ENCODE measurements at places on chromosomes 3 and 15.

DNA sequence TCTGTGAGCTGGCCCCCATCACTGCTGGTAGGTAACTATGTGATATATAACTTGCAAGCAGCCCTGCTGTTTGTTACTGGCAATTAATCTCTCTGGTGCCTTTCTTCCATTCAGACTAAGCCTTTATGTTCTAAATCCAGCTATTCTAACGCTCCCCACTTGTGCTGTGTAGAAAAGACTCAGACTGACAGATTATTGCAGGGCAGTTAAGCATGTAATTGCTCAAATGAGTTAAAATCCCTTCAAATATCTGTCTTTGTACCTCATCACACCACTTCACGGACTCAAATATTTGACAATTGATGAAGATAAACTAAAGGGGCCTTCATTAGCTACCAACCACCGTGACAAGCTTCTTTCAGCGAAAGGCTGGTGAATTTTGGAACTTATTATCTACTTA is 416.2 kb downstream of the NR2F2 start:
- DNase-seq, result no peak

DNA sequence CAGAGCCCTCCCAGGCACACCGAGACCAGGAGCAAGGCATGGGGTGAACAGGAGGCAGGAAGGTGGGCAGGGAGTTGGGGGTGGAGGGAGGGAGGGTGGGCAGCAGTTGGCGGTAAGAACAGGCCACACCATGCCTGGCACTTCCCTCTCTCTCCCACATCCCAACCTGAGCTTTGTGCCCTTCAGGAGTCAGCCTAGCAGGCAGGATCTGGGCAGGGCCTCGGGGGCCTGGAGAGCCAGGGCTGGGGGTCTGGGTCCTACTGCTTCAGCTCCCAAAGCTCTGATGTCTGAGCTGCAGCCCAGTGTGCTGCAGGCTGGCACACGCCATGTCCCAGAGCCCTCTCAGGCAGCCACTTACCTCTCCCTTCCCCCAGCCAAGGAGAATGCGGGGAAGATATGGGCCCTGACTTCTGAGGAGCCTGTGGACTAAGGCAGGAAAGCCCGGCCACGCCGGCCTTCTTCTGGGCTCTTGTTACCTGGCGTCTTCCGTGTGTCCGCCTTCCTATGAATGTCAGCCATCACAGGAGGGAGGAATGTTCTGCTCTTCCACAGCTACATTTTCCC is 2.9 kb upstream of the MYL3 start:
- DNase-seq, result no peak

- no peak for DNase-seq
These were observed 12.0 kb upstream of the DAPK2 start for GRCh38 chr15:64058279-64058678.

DNA sequence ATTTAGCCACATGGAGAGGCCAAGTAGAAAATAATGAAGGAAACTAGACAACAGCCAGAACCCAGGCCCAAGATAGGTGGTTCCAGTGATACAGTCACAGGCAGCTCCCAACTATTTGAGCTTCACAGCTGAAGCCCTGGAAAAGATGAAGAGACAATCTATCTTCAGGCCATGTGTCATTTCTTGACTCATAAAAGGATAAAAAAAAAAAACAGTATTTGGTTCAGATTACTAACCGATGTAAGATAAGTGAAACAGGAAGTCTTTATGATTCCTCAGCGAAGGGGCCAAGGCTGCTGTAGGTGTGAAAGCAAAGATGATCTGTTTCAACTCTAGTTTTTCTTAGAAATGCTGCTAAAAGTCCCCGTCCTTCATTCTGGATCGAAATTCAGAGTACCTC is 394.6 kb downstream of the ZNF385D start:
- DNase-seq, result no peak

GRCh38 chr3:133890037-133890436 is 5.6 kb downstream of the RAB6B start:
- DNase-seq, result no peak

- no peak for DNase-seq
These were observed 25.5 kb downstream of the SLC35A5 start for GRCh38 chr3:112587336-112587735.

DNA sequence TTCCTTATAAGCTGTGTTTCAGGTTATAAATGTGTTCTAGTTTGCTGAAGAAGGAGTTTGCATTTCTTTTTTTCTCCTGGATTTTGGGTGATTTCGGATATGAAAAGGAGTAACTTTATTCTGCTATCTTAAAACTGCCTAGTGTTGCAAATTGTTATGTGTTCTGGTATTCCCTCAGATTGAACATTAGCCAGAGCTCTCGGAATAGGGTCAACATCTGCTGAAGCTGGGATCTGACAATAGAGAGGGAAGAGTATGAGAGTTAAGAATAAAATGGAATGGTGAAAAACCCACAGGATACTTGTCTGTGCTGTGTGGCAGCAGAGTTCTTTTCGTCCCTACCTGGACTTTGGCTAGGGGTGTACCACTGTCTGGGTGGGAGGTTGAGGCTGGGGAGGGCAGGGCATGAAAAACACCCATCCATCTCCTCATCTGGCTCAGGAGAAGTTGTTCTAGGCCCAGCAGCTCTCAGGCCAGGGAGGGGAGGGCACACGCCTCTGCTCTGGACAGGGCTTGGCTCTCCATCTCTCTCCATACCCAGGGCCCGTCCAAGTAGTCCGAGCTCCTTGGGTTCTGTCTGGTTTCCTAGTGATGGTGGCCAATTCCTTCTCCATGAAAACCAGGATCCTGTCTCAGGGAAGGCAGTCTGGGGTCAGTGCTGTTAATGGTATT is 13.2 kb downstream of the SPSB4 start:
- DNase-seq, result no peak

GRCh38 chr3:8529738-8530525 is 28.3 kb downstream of the LMCD1 start:
- no peak for DNase-seq

GRCh38 chr3:53733446-53733845 is 112.8 kb downstream of the CHDH start:
- no peak for DNase-seq

DNA sequence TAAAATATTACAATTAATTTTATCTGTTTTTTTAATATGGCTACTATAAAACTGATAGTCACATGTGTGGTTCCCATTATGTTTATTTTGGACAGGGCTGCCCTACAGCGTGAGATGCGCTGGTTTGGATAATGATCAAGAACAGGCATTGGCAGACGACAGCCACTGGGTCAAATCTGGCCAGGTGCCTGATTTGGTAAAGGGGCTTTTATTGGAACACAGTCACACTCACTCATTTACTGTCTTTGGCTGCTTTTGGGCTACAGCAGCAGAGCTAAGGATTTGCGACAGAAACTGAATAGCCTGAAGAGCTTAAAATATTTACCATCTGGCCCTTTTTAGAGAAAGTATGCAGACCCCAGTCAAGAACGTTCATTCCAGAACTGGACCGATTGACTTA is 724.2 kb upstream of the CFAP20DC start:
- no peak for DNase-seq

DNA sequence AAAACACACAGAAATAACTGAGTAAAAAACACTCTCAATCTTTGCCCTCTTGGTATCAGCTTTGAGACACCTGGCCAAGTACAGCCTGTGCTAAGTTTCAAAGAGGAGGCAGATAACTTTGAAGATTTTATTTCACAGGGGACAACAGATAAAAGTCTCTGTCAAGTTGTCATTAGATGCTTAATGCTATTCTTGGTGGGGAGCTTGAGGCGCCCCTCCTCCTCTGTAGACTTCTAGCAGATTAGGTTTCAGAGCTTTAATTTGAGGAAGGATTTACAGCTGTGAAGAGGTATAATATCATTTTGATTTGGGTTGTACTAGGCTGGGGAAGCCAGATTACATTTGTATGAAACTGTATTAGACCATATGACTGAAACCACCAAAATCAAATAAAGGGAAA is 620.3 kb downstream of the FHIT start:
- no peak for DNase-seq

- DNase-seq, result no peak
These were observed 82.6 kb downstream of the TGFBR2 start for GRCh38 chr3:30688776-30689641.

GRCh38 chr15:39890621-39891020 is 29.4 kb downstream of the GPR176 start:
- DNase-seq, result no peak

GRCh38 chr3:14374444-14374883 is 27.9 kb upstream of the SLC6A6 start:
- no peak for DNase-seq

GRCh38 chr15:40825661-40826422 is 2.7 kb downstream of the PPP1R14D start:
- DNase-seq, result no peak

- no peak for DNase-seq
These were observed 33.5 kb downstream of the NEDD4 start for GRCh38 chr15:55959744-55960447.

DNA sequence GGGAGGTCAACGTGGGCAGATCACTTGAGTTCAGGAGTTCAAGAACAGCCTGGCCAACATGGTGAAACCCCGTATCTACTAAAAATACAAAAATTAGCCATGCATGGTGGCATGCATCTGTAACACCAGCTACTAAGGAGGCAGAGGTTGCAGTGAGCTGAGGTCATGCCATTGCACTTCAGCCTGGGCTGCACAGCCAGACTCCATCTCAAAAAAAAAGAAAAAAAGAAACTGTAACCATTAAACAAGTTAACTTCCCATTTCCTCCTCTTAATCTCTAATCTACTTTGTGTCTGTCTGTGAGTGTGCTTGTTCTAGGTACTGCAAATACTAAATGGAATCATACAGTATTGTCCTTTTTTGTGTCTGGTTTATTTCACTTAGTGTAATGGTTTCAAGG is 2.7 kb downstream of the RBM6 start:
- no peak for DNase-seq

Measured in esophagus squamous epithelium (tissue), 5 donors.